Glutamatergic neuron (in vitro differentiated cells): ENCODE measurements at places on chromosomes 4 and X.

DNA sequence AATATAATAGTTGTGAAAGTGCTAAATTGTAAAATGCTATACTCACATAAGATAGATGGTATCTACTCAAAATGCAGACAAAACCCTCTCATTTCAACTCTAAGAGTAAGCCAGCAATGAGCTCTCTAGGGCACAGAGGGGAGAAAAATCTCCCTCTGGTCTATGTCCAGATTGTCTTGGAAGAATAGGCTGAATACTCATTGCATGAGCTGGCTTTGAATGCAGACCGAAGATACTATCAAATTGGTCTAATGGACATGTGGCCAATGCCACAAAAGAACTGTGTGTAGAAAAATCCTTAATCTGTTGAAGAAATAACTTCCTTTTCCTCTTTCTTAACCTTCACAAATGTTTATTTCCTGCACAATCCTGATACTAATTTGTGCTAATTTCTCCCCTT lies 3.5 kb downstream of the ZXDA start:
- no peak for DNase-seq

DNA sequence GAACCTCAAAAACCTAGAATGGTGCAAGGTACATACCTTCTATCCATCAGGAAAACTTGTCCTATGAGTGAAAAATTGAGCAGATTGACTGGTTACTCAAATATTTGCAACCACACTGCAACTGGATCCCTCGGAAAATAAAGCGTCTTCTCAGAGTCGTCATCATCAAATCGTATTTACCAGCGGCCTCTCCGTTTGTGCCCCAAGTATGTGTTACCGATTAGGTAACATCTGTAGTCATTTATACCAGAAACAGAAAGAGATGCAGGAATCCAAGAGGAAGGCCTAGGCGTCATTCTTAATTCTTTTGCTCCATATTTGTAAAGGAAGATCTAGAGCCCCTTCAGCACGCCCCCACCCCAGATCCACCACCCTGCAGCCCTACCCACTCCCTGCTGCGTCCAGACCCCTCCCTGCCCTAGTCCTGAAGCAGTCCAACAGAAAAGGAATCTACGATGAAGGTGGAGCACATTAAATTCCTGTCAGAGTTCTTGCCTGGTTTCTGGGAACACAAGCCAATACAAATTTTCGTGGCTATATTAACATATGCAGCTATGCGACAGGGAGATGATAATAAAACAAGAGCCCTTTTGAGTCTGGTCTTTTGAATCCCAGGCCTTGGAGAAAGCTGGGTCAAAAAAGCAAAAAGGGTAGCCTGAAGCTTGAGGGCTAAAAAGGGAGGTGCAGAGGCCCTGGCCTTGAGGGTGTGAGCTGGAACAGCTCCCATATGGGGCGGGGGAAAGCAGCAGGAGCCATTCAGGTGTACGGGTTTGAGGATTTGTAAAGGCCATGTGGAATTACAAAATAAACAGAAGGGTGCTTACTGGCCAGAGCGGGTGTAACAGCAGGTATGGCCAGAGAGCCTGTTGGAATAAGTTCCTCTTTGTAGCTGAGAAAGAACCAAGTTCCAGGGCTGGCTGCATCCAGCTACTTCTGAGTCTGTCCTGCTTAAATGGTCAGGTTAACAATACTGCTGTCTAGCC lies 77.0 kb downstream of the ZNF827 start:
- DNase-seq = no peak

- DNase-seq = no peak
These were observed 460.3 kb downstream of the MID1IP1 start for GRCh38 chrX:39261446-39262147.

- no peak for DNase-seq
These were observed 137.2 kb upstream of the ARHGEF9 start for GRCh38 chrX:63922221-63922620.

GRCh38 chrX:132216283-132216682 lies 3.0 kb downstream of the RAP2C start:
- no peak for DNase-seq
